Activated B cell treated with CpG ODN at 0.5 μM for 24 hours (primary cell): ENCODE measurements at places on chromosomes 3 and 15.

DNA sequence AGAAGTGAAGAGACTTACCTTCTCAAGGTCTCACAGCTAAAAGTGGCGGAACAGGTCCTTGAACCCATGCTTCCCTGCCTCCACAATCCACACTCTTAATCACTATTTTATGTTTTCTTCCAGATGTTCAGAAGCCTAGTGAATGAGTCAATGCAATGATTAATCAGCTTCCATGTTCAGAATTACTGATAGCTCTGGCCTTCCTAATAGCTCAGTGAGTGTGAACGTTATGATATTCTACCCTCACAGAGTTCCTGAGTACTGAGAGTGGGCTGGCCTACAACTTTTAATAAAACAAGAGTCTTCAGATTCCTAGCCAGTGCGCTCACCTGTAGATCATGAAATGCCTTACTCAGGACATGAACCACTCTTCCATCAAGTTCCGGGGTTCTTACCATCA, 443.0 kb upstream of the ADAMTS9 start:
- DNase-seq = no peak

DNA sequence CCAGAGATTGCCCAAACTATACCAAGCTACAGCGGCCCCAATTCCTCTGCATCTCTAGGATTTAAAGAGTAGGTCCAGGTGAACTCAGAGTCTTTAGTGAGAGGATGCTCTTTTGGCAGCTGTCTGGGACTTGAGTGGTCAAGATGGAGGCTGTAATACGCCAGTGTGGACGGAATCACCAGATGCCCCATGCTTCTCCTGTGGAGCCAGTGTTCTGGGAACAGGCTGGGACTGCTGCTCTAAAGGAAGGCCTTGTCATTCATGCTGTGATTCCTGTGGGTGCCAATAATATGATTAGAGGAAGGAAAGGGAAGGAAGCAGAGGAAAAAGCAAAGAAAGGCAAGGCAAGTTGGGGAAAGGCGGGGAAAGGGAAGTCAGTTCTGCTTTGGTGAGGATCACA, 17.4 kb upstream of the NOX5 start:
- DNase-seq = no peak

DNA sequence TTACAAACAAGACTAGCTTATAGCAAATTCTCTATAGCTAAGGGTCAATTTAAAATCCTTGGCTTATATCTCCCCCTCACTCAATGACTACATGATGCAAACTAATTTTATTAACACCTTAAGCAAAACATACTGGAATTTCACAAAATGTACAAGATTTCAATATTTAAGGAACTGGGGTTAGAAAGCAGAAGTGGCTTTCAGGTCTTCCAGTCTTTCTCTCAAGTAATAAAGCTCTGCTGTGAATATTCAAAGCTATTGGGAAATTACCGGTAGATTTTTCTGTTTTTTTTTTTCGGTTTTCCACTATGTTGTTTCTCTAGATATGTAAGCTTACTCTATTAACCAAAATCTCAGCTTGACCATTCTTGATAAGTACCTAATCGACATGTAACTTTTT, 3.9 kb downstream of the EPM2AIP1 start:
- DNase-seq = no peak

- DNase-seq = no peak
Measured at GRCh38 chr3:166263460-166263859, 426.2 kb upstream of the BCHE start.

DNA sequence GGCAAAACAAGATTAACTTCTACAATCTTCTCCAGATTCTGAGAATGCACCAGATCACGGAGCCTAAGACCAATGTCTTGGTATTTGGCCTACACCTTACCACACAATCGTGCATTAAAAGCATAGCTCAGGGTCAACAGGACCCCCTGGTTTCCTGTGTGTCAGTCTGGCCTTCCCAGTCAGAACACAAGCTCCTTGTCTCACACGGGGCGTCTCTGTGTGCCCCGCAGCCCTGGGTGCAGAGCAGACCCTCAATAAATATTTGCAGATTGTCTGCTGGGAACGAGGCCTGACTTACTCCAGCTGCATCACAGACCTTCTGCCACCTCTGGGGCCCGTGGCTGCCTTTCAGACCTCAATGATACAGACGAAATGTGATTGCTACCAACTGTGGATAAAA, 82.5 kb upstream of the CTNNB1 start:
- DNase-seq = no peak
